ENCODE measurements at places on chromosomes 13 and 19.
A peak's percentile ranks its signal among the peaks of the same experiment; 100 is the strongest.

- DNase-seq, result no peak
Observed at GRCh38 chr13:35797244-35797643, 320.8 kb upstream of the MAB21L1 start.

- no peak for DNase-seq
Observed at GRCh38 chr19:4654437-4655361, 15.4 kb downstream of the TNFAIP8L1 start.

- DNase-seq, result no peak
Observed at GRCh38 chr19:48330012-48330681, 4.8 kb downstream of the EMP3 start.

DNA sequence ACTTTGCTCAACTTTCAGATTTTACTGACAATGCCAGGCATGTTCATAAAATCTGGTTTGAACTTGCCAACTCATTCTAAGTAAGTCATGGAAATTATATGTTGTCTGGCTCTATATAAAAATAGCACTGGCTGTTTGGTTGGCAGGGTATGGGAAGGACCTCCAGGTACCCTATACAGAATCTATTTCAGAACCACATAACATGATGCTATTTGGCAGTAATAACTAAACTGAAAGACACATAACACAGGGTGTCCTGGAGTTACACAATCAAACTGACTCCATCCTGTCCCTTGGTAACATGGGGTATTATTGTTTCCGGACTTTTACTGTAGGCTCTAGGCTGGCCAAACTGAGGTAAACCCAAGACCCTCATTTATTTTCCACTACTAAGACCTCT, 248.8 kb downstream of the RGCC start:
- DNase-seq, result no peak

DNA sequence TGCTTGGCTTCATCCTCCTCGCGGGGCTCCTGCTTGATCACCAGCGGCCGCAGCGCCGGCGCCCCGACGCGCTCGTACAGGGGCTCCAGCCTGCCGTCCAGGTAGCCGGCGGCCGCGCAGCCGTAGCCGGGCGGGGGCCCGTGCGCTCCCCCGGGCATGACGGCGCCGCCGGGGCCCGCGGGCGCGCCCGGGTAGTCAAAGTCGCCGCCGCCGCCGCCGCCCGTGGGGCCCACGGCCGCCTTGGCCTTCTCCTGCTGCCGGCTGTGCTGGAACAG, 497 bp downstream of the CEBPA start:
- DNase-seq, result no peak

GRCh38 chr13:84812078-84812477, 929.8 kb upstream of the SLITRK1 start:
- no peak for DNase-seq

- no peak for DNase-seq
Observed at GRCh38 chr13:104385404-104385803, 1319.2 kb upstream of the SLC10A2 start.

DNA sequence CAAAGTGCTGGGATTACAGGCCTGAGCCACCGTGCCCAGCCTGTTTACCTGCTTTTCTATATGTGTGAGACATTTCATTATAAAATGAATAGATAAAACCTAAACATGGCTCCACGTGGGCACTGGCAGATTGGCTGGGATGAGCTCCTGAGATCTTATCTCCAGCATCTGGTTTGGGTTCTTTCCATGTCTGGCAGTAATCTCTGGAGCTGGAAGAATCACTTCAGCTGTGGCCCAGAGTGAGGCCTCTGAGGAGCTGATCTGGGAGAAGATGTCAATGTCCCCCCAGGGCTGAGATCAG, 5.5 kb upstream of the SULT2A1 start:
- DNase-seq, result no peak

DNA sequence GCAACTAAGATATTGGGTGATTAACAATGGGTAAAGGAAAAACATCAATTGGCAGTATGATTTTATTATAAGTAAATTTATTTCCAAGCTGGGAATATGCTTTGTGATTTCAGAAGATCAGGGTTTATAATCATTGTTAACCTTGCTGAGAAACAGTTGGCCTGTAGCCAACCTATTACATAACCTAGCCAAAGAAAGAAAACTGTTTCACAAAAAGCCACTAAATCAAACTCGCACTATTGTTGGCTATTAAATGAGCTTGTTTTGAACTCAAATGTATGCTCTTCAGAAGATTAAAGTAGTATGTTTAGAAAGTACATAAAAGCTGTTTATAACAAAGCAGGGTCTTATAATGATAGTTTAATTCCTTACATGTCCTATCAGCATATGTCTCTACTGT, 151.7 kb downstream of the LHFPL6 start:
- DNase-seq, result no peak

DNA sequence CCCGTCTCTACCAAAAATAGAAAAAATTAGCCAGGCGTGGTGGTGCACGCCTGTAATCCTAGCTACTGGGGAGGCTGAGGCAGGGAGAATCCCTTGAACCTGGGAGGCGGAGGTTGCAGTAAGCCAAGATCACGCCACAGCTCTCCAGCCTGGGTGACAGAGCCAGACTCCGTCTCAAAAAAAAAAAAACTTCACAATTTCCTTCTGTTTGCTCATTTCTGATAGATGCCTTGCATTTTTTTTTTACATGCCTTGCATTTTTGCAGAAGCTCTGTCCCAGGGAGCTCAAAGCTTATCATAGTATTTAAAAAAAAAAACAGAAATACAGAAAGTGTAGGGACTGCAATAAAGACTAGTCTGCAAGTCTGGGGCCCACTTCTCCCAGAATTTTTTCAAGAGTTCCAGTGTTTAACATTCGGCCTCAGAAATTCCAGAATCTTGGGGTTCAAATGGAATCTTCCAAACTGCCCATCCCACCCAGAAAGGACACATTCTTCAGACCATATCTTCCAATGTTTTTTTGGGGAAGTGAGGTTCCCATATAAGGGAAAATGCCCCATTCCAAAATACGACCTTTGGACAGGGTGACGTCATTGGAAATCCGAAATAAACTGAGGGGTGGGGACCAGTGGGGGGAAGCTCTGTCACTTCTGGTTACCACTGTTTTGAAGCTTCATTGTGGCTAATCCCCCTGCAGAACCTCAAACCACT, 17.2 kb upstream of the RAB8A start:
- DNase-seq, result no peak

DNA sequence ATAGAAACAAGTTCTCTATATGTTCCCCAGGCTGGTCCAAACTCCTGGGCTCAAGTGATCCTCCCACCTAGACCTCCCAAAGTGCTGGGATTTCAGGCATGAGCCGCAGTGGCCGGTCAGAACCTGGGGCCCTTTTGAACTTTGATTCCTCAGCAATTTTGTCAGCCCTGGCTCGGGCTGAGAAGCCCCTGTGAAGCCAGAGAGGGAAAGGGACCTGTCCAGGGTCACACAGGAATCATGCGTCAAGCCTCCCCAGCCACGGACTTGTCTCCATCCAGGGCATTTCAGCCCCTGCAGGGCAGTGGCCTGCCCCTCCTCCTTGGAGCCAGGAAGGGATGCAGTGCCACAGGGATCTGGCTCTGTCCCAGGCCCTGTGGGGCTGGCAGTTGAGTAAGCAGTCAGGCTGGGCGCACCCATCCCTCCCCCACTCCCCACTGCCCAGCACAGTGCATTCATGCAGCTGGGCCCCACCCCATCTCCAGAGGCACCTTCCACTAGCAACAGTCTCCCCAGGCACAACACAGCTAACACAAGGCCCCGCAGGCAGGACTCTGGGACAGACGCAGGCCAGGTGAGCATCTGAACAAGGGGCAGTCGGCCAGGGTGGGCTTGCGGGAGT, at the start of gene CAPS:
Gene CAPS, plus strand, starts transcription at position 516 of the 619 bp plus-strand sequence. CDS start 153 bp downstream, outside the sequence.
- no peak for DNase-seq

- DNase-seq, result peak; percentile 9
Observed at GRCh38 chr19:52140032-52140710, 433 bp upstream of the ZNF616 start.

DNA sequence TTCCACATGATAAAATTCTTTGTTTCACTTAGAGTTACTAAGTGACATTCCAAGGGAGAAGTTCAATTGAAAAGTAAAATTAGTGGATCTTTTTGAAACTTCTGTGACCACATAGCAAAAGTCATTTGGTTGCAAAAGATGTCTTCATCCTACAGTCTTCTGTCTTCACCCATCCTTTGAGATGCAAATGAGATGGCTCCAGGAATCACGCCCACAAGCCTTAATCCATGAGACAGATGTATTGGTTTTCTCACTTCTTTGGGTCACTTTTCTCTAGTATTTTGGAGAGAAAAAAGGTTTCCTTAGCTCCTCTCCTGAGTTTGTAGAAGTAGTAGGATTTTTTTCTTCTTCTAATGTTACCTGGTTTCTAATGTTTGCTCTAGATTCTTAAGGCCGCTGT, 259.5 kb upstream of the SLC10A2 start:
- no peak for DNase-seq

DNA sequence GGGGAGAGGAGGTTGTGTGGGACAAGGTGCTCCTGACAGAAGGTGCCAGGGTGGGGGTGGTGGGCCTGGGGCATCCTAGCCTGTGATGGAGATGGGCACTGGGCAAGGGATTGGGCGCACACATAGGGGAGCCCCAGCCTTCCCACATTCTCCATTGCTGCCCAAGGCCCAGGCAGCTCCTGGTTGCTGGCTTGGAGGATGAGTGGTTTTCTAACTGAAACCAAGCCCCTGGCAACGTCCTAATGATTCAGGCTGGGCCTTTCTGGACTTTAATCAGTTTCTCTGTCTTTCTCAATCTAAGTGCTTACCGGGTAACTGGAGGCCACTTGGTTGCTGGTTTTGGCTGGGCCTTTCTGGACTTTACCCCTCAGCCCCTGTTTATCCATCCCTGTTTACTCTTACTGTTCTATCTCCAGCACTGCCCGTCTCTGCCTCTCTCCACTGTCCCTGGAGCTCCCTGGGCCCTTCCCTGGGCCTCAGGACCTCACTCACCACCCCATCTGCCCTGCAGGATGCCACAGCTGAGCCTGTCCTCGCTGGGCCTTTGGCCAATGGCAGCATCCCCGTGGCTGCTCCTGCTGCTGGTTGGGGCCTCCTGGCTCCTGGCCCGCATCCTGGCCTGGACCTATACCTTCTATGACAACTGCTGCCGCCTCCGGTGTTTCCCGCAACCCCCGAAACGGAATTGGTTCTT, 354 bp downstream of the CYP4F3 start:
- DNase-seq, result no peak

GRCh38 chr13:98390086-98390715, 186.7 kb downstream of the STK24 start:
- no peak for DNase-seq

- DNase-seq, result no peak
Observed at GRCh38 chr13:112103260-112103838, 36.4 kb downstream of the SOX1 start.

- DNase-seq, result no peak
Observed at GRCh38 chr19:19209372-19209771, 2.4 kb upstream of the NCAN start.

GRCh38 chr13:42394711-42395085, 122.7 kb downstream of the AKAP11 start:
- no peak for DNase-seq

DNA sequence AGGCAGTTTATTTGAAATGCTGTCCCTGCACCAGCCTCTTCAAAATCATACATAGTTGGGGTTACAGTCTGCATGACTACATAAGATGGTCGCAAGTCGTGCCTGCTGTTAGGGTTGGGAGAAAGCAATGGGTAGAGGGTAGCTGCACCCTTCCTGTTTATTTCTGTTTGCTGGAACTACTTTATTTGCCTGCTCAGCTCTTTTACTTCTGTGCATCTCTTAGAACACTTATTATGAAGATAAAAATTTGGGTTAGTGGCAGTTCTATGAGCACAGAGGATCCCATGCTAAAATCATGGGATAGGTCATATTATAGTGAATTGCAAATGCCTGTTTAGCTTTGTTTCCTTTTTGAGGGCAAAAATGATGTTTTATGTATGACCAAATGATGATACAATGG, 160.1 kb downstream of the MYO16 start:
- DNase-seq, result no peak

- DNase-seq, result no peak
Observed at GRCh38 chr13:51704399-51705313, 99.3 kb downstream of the DHRS12 start.

DNA sequence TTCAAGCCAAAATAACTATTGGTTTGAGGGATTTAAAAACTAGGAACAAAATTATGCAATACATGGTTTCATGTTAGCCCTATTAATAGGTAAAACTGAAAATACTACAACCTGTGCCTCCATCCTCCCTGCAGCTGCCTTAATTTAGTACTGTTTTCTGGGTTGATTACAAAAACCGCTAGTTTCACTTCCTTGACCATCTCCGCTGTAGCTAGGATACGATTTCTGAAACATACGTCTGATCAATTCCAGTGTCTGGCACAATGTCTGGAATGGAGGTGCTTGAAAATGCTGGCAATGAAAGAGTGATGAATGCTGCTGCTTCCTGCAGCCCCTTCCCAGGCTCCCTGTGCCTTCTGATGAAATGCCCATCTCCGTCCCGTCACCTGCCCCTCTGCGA, 273.5 kb downstream of the SHISA2 start:
- no peak for DNase-seq

DNA sequence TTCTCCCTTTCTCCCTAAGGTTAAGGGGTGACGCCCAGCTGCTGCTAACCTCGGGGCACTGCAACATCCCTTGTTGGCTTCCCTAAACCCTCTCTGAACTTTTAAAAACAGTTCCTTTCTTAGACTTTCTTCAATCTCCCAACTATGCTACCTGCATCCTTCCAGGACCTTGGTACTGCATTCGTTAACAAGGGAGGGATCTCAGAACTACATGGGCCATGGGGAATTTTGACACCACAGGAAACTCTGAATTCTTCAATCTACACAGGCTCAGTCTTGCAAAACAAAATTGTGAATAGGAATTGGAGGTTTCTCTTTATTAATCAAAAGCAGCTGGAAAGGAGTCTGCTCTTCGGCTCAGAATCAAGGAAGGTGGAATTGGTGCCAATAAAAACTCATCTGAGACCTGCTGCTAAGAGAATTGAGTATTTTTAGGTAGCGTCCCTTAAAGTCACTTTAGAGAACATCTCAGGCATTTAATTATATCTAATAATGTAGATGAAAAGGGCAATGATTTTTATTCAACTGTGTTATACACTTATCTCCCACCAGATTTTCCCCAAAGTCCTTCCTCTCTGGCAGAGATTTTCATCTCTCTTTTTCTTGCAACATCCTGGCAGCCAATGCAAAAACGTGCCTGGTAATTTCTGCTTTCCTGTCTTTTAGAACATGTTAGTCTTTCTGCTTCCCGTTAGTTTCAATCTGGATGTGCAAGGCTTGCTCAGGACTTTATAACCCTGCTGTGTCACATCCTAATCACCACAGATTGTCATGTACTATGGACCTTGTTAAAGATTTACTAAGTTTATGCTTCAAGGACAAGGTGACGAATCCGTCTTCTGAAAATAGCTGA, 69.1 kb upstream of the SLC15A1 start:
- no peak for DNase-seq

DNA sequence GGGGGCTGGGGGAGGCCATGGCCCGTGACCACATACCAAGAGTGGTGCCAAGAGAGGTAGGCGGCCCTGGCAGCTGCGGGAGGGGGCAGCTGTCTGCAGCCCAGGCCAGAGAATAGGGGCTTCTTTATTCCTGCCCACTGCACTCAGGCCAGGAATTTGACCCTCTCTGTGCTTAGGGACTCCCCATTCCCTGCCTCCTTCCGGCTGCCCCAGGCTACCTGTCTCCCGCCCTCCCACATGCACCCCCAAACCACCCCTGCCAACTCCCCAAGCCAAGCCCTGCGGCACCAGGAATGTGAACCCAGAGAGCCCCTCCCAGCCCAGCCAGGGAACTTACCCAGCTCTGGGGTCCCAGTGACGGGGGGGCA, 687 bp downstream of the PLEKHA4 start:
- peak; percentile 58 for DNase-seq

All from SJCRH30 (cell line).